ENCODE measurements at places on chromosomes 2 and 18.

DNA sequence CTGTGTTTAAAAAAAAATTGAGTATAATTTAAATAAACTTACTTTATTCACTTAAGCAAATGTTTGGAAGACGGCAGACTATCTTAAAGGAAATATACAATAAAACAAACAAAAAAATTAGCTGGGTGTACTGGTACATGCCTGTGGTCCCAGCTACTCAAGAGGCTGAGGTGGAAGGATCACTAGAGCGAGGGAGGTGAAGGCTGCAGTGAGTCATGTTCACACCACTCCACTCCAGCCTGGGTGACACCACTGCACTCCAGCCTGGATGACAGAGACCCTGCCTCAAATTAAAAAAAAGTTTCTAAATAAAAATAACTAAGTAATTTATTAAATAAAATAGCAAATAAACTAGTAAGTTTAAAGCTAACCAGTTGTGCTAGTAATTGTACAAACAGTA is 7.5 kb downstream of the PUM2 start:
- DNase-seq, result no peak

- DNase-seq, result no peak
Measured at GRCh38 chr2:168690381-168690885, 112.0 kb upstream of the NOSTRIN start.

GRCh38 chr18:79583984-79584401 is 95.6 kb upstream of the CTDP1 start:
- DNase-seq, result no peak

GRCh38 chr2:118250001-118250400 is 161.7 kb downstream of the INSIG2 start:
- no peak for DNase-seq

GRCh38 chr2:62014102-62014501 is 108.6 kb downstream of the COMMD1 start:
- DNase-seq, result peak; percentile 82

GRCh38 chr2:111178730-111179405 is 58.2 kb downstream of the BCL2L11 start:
- peak; percentile 65 for DNase-seq

DNA sequence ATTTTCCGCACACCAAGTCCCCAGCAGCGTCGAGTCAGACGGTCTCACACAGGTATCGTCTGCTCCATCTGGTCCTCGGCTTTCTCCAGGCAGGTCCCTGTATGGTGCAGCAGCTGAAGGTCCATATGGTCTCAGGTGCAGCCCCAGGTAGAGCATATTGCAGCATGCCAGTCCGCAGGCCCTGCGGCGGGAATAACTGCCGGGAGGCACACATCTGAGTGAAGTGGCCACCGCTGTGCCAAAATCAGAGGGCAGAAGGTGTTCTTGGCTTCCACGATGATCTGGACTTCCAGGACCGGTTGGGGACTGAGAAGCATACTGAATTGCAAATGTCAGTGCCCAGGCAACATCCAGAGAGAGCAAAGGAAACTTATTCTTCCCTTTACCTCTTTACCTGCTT is 320.3 kb downstream of the RNF144A start:
- no peak for DNase-seq

GRCh38 chr2:38549071-38549704 is 53.5 kb downstream of the HNRNPLL start:
- no peak for DNase-seq

DNA sequence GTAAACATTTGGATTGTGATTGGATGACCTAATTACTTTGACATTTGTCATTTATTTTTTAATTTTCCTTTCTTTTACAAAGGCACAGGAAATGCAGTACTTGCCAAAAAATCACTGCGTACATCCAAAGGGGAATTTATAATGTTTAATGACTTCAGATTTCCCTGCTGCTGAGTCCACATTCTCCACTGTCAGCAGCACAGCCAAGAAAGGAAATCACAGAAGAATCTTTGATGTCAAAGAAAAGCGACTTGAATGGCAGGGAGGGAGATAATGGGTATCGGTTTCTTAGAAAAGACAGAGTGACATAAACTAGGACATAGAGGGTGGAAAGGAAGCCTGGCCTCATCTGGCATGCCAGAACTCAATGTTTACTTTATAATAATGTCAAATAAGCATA is 41.4 kb upstream of the COPS8 start:
- DNase-seq, result no peak

Measured in LHCN-M2 (cell line).